ENCODE measurements at places on chromosomes 6 and 20.
A peak's percentile ranks its signal among the peaks of the same experiment; 100 is the strongest.

- no peak for DNase-seq
- no peak overlapping the region for H3K27ac ChIP-seq
Measured at GRCh38 chr6:134564705-134565104, 246.8 kb upstream of the SGK1 start.

GRCh38 chr20:50850721-50851286, 55.9 kb downstream of the BCAS4 start:
- H3K27ac ChIP-seq, result no peak overlapping the region
- no peak for DNase-seq
- no peak overlapping the region for H3K4me3 ChIP-seq

DNA sequence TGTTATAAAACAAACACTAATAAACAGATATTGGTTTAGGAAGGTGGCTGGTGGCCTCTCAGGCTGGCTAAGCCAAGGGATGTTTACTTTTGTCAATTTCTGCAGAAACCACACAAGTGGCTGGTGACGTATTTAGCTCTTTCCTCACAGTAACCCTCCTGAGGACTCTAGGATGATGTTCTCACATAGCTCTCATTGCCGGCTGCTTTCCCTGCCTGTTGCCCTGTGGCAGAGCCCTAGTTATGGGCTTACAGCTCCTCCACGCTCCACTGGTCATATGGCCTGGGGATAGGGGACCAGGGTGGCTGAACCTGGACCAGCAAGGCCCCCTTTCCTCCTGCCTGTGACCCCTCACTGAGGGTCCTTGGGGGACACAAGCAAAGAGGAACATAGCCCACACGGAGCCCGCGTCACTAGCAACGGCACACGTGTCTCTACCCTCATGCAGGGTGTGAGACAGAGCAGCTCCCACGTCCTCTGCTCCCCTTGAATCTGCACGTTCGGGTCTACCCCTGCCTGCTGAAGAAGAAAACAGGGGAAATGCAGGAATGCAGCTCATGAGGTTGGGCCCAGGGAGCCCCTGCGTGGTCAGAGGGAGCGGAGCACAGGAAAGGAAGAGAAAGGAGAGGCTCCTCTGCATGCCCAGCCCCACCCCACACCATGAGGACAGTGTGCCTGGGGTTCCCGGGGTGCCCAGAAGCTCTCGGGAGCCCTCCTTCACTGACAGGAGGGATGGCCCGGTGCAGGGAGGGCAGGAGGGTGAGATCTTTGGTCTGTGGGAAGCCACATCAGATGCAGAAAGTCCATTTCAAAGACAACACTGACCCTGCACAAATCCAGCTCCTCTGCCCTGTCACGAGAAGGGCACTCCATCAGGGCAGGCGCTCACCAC, 13.9 kb downstream of the RAMACL start:
- H3K36me3 ChIP-seq, result peaks cover 15% of the 10 kb centered on the region
- peaks cover 28% of the 10 kb centered on the region for H3K4me1 ChIP-seq
- peak; percentile 41 for DNase-seq
- H3K4me3 ChIP-seq, result no peak overlapping the region

DNA sequence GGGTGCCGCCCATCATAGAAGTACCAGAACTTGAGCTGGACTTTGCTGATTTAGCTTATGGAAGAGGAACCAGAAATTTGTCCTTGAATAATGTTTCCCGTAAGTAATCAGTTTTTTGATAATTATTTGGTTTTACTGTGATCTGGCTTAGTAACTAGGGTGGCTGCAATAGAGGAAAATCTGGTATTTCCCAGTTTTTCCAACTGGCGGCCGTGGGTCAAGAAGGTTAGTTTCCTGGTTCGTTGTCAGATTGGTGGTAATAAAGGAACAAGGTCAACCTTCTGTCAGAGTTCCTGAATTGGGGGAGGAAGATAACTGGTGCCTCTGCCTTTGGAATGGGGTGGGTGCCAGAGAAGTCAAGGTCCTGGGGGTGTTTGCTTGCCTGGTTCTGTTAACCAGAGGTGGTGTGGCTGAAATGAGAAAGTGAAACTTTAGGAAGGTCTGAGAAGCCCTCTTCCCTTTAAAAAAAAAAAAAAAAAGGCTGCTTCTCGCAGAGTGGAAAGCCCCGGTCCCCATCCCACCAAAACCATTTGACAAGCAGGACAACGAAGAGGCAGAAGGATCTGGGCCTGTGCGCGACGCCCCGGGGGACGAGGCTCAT, at the start of gene CALHM6:
Gene CALHM6, plus strand, starts transcription at position 45 of the 601 bp plus-strand sequence. Its CDS starts 555 bp downstream, at position 600.
- peaks cover 15% of the 10 kb centered on the region for H3K4me1 ChIP-seq
- H3K4me3 ChIP-seq, result peak within 1 kb of the TSS; percentile 70
- no peak for DNase-seq
- H3K36me3 ChIP-seq, result no peaks in the 10 kb centered on the region

DNA sequence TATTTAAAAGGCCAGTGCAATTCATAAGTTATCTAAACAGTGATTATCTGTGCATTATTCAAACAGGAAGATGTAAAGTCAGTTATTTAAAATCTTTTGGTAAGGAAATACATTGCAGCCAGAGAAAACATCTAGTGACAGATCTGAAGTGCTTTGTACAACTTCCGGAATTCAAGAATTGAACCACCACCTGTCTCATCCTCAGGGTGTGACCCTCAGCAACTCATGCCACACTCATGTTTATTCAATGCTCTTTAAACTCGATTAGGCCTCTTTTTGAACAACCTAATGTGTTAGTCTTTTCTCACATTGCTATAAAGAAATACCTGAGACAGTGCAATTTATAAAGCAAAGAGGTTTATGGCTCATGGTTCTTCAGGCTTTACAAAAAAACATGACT, 62.6 kb upstream of the GGTLC1 start:
- no peaks in the 10 kb centered on the region for H3K36me3 ChIP-seq
- H3K4me1 ChIP-seq, result no peaks in the 10 kb centered on the region
- DNase-seq, result no peak
- H3K27ac ChIP-seq, result no peak overlapping the region
- peaks cover 10% of the 10 kb centered on the region for H3K27me3 ChIP-seq
- no peak overlapping the region for H3K4me3 ChIP-seq

- DNase-seq, result no peak
- H3K27me3 ChIP-seq, result no peaks in the 10 kb centered on the region
- peaks cover 60% of the 10 kb centered on the region for H3K4me1 ChIP-seq
- peak overlapping the region; percentile 14 for H3K27ac ChIP-seq
- peaks cover 29% of the 10 kb centered on the region for H3K36me3 ChIP-seq
Measured at GRCh38 chr6:128310451-128310850, 209.9 kb downstream of the PTPRK start.

DNA sequence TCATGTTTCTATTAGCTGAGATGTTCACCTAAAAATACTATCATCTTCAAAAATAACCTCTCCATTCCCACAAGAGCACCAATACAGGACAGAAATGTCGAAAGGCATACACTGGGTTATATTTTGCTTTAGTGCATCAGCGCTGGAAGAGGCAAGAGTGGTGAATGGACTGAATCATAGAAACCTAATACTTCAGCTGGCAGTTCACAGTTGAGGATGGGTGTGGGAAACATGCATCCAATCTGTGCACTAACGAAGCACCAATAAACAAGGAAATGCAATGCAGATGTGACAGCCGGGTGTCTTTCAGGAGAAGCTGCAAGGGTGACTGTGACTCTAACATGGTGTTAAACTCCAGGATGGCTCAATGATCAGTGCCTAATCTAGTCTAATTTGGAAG, 365.8 kb downstream of the ESR1 start:
- DNase-seq, result no peak
- peaks cover 2% of the 10 kb centered on the region for H3K27me3 ChIP-seq
- H3K4me3 ChIP-seq, result no peak overlapping the region
- peaks cover 16% of the 10 kb centered on the region for H3K36me3 ChIP-seq
- peaks cover 17% of the 10 kb centered on the region for H3K4me1 ChIP-seq

GRCh38 chr6:91751526-91751925, 1164.7 kb upstream of the MAP3K7 start:
- no peaks in the 10 kb centered on the region for H3K27me3 ChIP-seq
- H3K36me3 ChIP-seq, result no peaks in the 10 kb centered on the region
- no peak overlapping the region for H3K4me3 ChIP-seq
- DNase-seq, result no peak
- no peak overlapping the region for H3K27ac ChIP-seq
- no peaks in the 10 kb centered on the region for H3K4me1 ChIP-seq

GRCh38 chr6:43454290-43454695, 1.1 kb downstream of the DLK2 start:
- H3K4me3 ChIP-seq, result peak overlapping the region; percentile 74
- no peak overlapping the region for H3K27ac ChIP-seq
- no peak for DNase-seq
- no peaks in the 10 kb centered on the region for H3K36me3 ChIP-seq

GRCh38 chr6:66145867-66146266, 438.8 kb upstream of the EYS start:
- H3K4me1 ChIP-seq, result no peaks in the 10 kb centered on the region
- no peak for DNase-seq
- H3K4me3 ChIP-seq, result no peak overlapping the region
- no peak overlapping the region for H3K27ac ChIP-seq
- H3K27me3 ChIP-seq, result no peaks in the 10 kb centered on the region

- peak overlapping the region; percentile 77 for H3K4me3 ChIP-seq
- DNase-seq, result peak; percentile 52
- peaks cover 6% of the 10 kb centered on the region for H3K27me3 ChIP-seq
- peaks cover 25% of the 10 kb centered on the region for H3K4me1 ChIP-seq
- no peaks in the 10 kb centered on the region for H3K36me3 ChIP-seq
Measured at GRCh38 chr6:159252955-159253508, 83.8 kb downstream of the FNDC1 start.

- no peak overlapping the region for H3K4me3 ChIP-seq
- H3K36me3 ChIP-seq, result no peaks in the 10 kb centered on the region
- DNase-seq, result no peak
- H3K27ac ChIP-seq, result no peak overlapping the region
- no peaks in the 10 kb centered on the region for H3K4me1 ChIP-seq
Measured at GRCh38 chr20:14838663-14839628, 501.5 kb upstream of the FLRT3 start.

GRCh38 chr20:22838001-22838400, 197.1 kb upstream of the SSTR4 start:
- no peaks in the 10 kb centered on the region for H3K36me3 ChIP-seq
- no peaks in the 10 kb centered on the region for H3K4me1 ChIP-seq
- DNase-seq, result no peak
- H3K27ac ChIP-seq, result no peak overlapping the region
- no peaks in the 10 kb centered on the region for H3K27me3 ChIP-seq
- H3K4me3 ChIP-seq, result no peak overlapping the region

GRCh38 chr6:11113038-11113437, 1.5 kb upstream of the ERVFRD-1 start:
- no peak overlapping the region for H3K4me3 ChIP-seq
- no peaks in the 10 kb centered on the region for H3K27me3 ChIP-seq
- H3K27ac ChIP-seq, result no peak overlapping the region
- H3K4me1 ChIP-seq, result peaks cover 11% of the 10 kb centered on the region

Data from HFFc6 (cell line).